ENCODE measurements at places on chromosomes 3 and 15.
A peak's percentile ranks its signal among the peaks of the same experiment; 100 is the strongest.

- no peak for DNase-seq
Observed at GRCh38 chr3:36095238-36095637, 285.1 kb upstream of the STAC start.

DNA sequence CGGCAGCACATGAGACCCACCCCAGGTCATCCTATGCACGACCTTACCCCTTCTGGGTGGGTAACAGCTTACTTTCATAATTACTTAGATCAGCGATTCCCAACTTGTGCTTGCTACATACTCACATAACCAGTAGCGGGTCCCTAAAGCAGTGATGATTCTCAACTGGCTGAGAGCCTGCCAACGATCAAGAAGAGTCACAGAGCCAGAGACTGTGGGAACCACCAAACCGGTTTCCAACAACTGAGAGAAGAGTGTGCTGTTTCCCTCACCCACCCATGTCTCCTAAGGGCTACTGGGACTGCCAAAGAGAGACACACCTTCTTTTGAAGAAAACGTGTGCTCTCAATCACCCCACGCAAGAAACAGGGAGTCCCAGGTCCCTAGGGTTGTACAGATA, 12.0 kb upstream of the XXYLT1 start:
- DNase-seq, result no peak

- DNase-seq, result no peak
Observed at GRCh38 chr15:86610038-86610437, 530.4 kb downstream of the AGBL1 start.

- peak; percentile 34 for DNase-seq
Observed at GRCh38 chr3:128068156-128068620, 16.0 kb downstream of the SEC61A1 start.

GRCh38 chr3:4720316-4721075, 227.3 kb downstream of the ITPR1 start:
- DNase-seq, result no peak

DNA sequence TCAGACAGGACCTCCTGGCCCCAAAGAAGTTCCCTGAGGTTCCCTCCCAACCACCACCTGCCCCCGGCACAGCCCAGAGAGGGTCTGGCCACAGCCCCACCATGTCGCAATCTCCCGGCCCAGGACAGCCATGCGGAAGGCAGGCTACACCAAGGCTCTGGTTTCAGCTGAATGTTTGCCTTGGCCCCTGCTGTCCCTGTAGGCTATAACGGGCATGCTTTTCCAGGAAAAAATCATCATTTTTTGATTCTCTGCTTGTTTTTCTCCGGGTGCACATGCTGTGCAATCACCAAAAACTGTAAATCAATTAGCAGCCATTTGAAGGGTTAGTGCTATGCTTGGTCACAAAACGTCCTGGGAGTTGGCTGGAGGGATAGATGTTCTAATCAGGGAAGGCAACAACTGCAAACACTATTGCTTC, 142.7 kb upstream of the IGF1R start:
- no peak for DNase-seq

- DNase-seq, result no peak
Observed at GRCh38 chr15:91268510-91268909, 168.5 kb downstream of the SV2B start.

DNA sequence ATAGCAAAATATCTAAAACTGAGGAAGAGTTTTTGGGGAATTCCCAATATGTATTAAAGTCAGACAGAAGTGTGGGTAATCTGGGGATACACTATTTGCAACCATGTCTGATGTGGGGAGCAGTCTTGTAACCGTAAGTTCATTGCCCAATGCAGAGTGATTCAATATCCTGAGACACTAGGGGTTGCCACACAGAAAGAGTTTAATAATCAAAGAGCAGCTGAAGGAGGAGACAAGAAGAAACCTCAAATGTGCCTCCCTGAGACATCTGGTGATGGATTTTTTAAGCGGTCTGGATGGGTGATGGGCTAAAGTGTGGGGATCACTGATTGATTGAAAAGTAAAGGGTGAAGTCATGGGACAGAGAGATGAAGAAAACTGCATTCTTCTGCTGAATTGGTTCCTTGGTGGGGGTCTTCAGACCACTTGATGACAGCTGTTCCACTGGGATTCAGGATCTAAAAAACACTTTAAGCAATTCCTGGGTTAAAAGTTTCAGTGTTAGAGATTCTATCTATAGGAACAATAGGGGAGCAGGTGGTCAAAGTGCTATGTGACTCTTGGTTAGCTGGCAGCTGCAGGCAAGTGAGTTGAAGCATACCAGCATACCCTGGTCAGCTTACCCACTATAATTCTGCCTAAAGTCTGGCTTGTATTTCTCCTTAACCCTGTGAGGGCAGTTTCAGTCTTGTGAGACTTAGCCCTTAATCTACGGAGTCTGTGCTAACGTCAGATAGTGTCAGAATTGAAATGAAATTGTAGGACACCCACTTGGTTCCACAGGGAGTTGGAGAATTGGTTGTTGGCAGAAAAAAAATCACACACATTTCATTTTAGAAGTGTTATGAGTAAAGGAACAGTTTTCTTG, 425.9 kb upstream of the TGFBR2 start:
- DNase-seq, result no peak

DNA sequence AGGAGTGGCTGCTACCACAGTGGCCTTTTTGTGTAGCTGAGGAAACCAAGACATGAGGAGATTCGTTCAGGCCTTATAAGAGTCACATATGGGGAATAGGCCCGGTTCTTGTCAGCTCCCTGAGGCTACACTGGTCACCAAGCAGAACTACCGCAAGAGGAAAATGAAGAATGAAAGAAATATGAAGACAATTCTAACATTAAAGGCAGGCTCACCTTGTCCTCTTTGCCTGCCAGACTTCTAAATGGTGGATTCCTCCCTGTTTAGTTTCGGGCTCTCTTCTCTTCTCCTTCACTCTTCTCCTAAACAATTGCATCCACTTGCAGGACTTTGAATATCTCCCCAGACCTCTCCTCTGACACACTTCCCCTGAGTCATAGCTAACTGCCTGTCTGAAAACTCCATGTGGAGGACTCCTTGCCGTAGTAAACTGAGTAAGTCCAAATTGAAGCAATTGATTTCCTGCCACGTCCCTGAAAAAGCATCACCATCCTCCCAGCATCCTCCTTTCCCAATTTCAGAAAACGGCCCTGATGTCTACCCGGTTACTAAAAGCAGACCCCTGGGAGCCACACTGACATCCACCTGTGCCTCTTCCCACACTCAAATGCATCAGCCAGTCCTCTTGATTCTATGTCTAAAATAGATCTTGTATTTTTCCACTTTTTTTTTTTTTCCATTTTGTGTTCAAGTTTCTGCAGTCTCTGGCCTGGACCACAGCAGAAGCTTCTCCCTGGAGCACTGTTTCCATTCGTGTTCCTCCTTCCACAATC, 30.3 kb upstream of the VEPH1 start:
- DNase-seq, result no peak

Measured in NCI-H1105 treated with DMSO at 0.1 percent for 48 hours (cell line).